Activated naive CD4-positive, alpha-beta T cell treated with anti-CD3 and anti-CD28 coated beads, Interleukin-2, amount 50 U/mL, for 16 hours (primary cell): ENCODE measurements at places on chromosomes 4 and X.

GRCh38 chr4:132614682-132615081 is 534.4 kb upstream of the PCDH10 start:
- DNase-seq: no peak

DNA sequence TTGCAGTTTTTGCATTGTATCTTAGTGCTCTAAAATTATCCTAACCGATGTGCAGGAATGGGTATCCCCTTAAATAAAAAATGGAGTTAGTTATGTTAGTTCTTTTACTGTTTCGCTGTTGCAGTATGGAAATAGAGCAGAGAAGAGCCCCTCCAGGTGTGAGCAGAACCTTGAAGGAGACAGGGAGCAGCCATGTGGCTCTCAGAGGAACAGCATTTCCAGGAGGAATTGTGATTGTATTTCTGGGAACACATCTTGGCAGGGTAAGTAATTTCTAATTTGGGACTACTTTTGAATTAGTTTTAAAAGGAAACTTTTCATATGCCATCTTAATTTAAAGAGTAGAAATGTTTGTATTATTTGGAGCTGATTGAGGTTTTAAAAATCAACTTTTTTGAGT is 5.3 kb upstream of the CCDC158 start:
- DNase-seq: no peak

GRCh38 chrX:82666355-82666754 is 841.7 kb upstream of the POU3F4 start:
- DNase-seq: no peak

DNA sequence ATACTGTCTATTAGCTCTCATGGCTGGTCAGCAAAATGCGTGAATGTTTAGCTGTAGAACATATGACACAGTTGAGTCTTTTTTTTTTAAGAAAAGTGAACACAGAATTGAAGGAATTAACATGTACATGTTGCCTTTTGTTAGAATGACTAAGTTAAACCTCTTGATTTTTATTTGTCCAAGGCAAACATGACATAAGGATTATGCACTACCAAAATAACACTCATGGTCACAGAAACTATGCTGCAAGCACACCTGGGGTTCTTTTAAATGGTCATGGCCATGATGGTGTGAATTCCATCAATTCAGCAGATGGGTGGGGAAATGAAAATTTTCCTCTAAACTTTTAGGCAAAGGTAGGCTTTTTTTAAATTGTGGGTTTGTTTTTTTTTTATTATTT is 80.1 kb upstream of the CXCL13 start:
- no peak for DNase-seq

DNA sequence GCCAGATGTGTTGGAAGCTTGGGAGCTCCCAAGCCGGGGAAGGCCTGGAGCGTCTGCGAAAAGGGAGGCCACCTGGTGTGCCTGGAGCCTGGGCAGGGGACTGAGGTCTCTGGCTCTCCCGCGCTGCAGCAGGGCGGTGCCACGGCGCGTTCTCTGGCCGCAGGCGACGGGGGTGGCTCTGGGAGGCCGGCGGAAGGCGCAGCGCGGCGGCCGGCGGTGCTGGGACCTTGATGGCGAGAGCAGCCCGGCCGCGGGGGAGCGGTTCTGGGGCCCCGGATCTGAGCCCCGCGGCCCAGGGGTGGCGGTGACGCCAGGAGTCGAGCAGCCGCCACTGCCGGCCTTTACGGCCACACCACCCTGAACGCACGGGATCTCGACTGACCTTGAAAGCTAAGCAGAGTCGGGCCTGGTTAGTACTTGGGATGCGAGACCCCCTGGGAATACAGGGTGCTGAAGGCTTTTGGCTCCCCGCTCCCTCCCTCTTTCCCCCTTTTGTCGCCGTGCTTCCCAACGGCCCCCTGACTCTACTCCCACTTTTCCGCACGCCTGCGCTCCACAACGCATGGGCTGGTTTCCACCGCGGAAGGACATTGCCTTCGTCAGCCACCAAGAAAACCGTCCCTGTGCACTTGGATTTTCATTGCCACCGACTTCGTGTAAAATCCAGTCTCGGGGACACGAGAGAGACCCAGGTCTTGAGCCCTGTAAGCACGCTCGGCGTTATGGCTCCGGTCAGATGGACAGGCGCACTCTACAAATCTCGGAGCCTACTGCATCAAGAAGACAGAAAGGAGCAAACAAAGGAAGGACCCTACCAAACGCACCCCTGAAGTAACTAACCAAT is 9.5 kb downstream of the FRG2 start:
- DNase-seq: no peak

DNA sequence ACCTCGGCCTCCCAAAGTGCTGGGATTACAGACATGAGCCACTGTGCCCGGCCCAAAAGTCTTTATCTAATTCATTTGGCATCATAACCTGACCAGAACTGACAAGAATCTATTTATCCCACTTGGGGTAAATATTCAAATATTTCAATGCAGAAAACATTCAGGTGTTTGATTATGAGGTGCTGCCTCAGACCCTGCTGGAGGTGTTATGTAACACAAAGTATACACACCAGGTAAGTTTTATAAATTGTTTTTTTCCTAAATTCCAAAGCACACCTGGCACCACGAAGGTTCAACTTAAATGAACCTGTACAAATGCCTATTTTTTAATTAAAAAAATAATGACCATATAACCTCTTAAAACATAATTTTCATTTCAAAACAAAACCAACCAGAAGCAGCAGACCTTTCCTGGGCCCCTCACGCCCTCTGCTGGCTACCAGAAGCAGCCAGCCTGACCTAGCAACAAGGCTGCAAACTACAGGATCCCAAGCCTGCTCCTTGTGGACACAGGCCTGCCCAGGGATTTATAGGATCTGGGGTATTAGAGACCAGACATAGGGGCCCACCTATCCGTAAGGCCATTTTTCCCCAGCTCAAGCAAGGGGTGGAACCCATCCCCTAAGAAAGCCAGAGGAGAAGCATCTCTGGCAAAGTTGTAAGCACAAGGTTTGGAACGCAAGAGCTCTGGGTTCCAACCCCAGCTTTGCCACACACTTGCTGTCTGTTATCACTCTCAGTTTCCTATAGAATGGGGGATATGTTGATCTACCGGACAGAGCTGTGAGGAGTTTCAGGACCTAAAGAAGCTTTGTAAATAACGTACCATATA is 11.7 kb downstream of the OTUD5 start:
- DNase-seq: peak; percentile 54

DNA sequence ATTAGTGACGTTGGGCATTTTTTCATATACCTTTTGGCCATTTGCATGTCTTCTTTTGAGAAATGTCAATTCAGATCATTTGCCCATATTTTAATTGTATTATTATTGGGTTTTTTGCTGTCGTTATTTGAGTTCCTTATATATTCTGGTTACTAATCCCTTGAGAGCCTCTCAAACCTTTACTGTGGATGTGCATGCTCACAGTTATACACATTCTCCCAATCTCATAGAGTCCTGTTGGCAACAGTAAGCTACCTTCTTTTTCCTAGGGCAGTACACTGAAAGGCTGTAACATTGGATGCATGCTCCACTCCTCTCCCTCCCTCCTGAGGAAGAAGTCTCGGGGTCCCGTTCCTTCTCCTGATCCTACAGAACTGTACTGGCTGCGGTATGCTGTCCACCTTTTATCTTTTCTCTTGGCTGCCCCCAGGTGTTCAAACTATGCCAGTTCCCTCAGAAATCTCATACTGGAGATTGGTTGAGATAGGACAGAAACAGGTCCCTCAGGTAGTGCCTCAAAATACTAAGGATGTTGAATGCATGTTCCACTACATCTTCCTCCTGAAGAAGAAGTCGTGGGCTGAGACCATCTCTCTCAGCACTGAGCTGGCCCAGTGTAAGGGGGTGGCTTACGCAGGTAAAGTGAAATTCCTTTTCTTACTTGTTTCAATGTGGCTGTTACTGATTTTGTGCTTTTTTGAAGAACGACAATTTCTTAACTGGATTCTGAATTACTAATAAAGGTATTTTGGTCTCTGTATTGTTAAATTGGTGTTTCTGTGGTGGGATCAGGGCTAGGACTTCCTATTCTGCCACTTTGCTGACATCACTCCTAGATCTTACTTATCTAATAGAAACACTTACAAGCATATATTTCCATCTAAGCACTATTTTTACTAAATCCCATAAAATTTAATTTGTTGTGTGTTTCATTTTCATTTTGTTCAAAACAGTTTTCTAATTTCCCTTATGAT is 145.4 kb upstream of the HUWE1 start:
- DNase-seq: peak; percentile 43

GRCh38 chr4:150234246-150234645 is 156.0 kb downstream of the DCLK2 start:
- no peak for DNase-seq

- peak; percentile 67 for DNase-seq
These were observed 772 bp upstream of the FBXW7 start for GRCh38 chr4:152536545-152537182.

DNA sequence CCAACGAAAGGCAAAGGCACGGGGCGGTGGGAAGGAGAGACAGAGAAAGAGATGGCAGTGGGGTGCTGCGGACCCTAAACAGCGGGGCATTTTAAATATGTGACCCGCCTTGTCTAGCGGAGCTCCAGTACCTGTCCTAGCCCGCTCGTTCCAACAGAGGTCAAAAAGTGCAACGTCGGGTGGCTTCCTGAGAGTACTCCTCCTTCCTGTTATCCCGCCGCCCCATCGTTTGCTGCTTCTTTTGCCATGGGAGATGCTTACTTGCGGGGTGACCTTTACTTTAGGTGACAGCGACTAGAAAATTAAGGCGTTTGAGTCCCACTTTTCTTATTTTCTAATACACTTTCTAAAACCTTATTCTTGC is 735 bp downstream of the NRK start:
- DNase-seq: no peak

DNA sequence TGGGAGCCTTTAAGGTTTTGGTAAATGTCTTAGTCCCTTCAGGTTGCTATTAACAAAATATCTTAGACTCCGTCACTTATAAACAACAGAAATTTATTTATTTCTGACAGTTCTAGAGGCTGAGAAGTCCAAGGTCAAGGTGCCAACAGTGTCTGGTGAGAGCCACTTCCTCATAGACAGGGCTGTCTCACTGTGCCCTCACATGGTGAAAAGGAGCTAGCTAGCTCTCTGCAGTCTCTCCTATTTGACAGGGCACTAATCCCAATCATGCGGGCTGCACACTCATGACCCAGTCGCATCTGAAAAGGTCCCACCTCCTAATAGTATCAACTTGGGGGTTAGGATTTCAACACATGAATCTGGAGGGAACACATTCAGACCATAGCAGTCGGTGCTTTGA is 63.4 kb upstream of the KLF3 start:
- no peak for DNase-seq

DNA sequence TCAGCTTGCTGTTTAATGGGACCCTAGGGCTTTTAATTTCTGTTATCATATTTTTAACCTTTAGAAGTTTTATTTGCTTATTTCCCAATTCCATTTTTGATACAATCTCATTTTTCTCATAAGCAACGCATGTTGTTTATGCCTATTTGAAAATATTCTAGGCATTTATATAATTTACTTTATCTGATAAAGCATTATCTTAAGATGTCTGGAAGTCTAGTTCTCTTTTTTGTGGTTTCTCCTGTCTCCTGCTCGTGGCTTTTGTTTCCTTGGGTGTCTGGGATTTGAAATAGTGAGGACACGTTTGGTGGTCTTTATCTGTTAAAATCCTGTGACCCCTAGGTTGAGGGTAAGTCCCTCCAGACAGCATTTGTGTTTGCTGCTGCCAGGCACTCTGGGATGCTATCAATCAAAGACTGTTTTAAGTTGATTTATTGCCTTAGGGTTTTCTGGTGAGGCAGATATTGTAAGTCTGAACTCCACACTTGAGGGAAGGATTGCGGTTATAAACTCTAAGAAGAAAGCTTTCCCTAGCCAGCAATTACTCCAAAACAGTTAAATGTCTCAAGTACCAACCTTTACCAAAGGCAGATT is 208.0 kb downstream of the PRDM5 start:
- no peak for DNase-seq

DNA sequence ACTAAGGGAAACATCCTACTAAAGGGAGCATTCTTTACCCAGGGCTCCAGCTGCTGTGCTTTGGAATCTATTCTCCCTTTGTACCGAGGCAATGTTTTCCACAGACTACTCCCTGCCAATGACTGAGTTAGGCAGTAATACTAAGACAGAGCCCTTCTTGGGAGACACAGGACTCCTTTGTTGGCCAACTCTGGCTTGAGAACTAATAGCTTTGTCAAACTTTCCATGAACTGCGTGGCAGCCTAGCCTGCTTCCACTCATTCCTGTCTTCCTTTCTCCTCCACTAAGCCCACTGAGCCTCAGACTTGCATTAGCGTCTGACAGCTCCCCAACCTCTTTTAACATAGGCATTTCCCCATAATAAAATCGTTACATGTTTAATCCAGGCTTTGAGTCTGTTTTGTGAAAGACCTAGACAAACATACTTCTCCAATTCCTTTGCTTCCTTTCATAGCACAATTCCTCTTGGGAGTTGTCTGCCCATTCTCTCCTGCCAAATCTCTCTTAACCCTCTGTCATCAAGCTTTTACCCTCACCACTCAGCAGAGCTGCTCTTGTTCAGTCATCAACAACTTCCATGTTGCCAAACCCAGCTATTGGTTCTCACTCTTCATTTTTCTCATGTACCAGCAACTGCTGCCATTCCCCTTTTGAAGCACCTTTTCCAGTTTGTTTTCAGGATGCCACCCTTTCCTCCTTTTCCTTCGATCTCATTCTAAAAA is 300.3 kb upstream of the IGFBP7 start:
- DNase-seq: no peak

GRCh38 chr4:825063-825970 is 612 bp downstream of the CPLX1 start:
- no peak for DNase-seq

GRCh38 chrX:138754861-138755260 is 43.3 kb upstream of the FGF13 start:
- DNase-seq: no peak

DNA sequence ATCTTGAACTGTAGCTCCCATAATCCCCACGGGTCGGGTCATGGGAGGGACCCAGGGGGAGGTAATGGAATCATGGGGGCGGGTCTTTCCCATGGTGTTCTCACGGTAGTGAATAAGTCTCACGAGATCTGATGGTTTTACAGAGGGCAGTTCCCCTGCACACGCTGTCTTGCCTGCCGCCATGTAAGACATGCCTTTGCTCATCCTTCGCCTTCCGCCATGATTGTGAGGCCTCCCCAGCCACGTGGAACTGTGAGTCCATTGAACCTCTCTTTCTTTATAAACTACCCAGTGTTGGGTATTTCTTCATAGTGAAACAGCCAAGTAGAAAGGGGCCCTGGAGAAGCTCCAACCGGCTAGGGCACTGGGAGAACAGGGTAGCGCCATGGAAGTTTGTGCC is 12.3 kb downstream of the CTAG1A start:
- DNase-seq: no peak
